EH (cell line): ENCODE measurements at places on chromosomes 5 and 9.

- DNase-seq, result no peak
Measured at GRCh38 chr9:4756420-4756819, 15.4 kb upstream of the AK3 start.

DNA sequence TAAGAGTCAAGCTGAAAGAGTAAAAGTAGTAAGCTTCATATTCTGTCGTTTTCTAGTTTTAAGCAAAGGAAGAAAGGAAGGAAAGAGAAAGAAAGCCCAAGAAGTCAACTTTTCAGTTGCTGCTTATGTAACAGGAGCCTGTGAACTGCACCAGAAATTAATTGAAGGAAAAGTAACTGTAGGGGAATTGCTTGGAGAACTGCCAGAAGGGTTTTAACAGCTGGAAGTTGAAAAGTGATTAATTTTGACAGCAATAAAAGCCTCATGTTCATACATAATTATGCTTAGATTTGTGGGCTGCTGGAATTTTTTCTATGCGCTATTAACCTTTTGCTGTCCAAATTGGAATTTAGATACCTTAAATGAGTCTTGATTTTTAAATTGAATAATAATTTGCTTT, 255.7 kb downstream of the ENC1 start:
- peak; percentile 45 for DNase-seq

GRCh38 chr9:119810645-119811429, 441.6 kb upstream of the BRINP1 start:
- peak; percentile 21 for DNase-seq

GRCh38 chr9:4375424-4376200, 75.7 kb upstream of the GLIS3 start:
- DNase-seq, result peak; percentile 93

- DNase-seq, result no peak
Measured at GRCh38 chr5:135184646-135185045, 150.6 kb upstream of the PITX1 start.

- DNase-seq, result peak; percentile 54
Measured at GRCh38 chr5:152142840-152143469, 218.3 kb upstream of the GLRA1 start.

DNA sequence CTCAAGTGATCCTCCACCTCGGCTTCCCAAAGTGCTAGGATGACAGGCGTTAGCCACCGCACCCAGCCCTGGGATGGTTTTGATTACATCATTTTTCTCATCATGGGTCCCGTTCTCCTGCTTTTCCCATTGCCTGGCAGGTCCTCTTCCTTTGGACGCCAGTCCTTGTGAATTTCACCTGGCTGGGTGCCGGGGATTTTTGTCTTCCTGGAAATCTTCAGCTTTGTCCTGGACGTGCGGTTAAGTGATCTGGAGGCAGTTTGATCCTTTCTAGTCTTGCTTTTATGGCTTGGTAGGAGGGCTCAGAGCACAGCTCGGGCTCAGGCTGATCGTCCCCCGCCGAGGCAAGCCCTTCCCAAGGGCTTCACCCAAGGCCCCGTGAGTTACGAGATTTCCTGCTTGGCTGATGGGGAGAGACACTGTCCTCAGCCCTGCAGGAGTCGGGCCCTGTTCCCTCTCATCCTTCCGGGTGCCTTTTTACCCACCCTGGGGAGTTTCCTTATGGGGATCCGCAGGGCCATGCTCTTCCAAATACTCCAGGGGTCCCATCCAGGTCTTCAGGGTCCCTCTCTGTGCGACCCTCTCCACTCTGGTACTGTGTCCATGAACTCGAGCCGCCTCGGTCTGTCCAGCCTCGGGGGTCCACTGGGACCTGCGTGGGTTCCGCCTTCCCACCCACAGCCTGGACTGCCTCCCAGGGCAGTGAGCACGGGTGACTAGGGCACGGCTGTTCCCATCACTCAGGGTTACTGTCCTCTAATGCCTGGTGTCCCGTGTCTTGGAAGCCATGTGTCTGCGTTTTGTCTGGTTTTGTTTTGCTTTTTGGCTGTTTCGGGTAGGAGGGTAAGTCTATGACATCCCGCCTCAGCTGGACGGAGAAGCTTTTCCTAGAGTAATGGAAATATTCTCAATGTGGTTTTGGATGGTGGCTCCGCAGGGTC, 22.3 kb upstream of the EGFL7 start:
- no peak for DNase-seq

DNA sequence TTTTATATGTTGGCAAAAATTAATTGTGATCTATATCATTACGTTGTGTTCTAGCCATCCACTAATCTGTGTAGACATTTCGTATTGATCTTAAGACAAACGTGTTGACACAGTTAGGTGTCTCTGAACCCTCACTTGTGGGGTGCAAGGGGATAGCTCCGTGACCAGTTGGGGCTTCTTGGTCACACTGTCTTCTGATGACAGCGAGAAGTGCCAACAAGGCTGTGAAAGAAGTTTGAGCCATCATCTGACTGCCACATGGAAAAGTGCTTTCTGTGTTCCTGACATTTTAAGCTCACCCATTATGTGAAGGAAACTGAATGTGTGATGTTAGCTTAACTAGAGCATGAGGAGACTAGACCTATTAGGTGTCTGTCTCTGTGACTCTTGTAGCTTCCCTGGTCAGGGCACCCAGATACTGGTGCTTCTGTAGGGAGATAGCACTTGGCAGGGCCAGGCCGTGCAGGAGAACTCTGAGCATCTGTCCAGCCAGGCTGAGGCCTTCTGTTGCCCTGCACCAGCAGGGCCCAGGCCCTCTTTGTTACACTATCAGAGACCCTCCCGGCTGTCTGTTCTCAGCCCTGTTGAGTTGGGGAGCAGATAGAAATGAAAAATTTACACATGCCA, 52.8 kb upstream of the PHF2 start:
- no peak for DNase-seq

DNA sequence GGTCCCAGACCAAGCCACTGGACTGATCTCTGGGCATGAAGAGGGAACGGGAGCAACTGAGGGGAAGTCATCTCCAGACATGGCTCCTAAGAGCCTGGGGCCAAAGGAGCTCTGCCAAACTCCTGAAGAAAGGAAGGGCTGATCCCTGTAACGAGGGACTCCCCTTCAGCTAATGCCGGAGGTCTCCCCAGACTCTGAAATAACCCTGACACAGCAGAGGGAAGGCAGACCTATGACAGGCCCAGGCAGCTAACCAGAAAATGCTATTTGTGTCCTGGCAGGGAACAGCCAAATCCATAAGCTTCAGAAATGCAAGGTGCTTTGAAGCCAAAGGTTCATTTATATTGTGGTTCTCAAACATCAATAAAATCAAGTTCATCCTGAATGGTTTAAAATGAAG, 30.9 kb downstream of the APTX start:
- no peak for DNase-seq

DNA sequence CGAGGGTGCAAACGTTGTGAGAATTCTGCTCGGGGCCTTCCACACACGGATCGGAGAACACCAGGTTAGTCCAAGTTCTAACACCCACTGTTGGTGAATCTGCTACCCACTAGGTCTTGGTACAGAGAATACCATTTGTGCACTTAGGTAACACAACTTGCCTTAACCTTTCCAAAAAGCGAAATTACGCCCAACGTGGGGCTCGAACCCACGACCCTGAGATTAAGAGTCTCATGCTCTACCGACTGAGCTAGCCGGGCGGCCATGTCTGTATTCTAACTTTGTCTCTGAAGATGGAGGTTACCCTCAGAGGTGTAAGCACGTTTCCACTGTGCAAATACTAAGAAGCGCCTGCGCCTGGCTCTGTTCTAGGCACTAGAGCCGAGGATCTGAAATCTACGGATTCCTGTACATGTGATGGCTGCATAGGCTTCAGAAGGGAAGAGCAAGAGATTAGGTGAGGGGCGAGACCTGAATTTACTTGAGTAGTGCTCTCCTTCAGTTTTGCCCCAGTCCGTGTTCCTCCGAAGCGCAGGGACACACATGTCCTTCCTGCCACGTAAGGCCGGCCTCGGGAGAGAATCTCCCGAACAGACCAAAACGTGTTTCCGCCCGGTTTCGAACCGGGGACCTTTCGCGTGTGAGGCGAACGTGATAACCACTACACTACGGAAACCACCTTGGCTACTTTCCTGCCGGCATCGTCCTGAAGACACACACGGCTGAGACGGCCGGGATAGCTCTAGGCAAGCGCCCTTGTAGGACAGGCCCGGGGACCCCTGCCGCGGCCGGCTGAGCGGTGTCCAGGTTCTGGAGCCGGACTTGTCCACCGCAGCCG, 1.1 kb upstream of the TRIM41 start:
- peak; percentile 97 for DNase-seq

GRCh38 chr9:36450110-36450732, 50.2 kb upstream of the RNF38 start:
- peak; percentile 59 for DNase-seq

DNA sequence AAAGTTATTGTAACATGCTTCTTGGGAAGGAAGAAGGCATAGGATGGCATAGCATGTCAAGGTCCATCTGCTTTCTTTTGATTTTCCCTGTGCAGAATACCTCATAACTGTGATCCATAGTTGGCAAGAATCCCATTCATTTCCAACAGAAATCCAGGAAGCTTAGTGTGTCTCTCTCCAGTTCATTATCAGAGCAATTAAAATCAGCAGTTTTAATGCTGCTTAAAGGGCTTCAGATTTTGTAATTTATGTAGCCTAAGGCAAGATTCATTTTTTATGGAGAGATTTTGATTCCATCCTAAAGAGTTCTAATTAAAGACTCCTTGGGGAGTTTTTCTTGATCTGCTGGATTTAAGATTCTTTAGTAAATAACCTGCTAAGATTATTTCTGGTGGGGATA, 560.1 kb downstream of the PDE4D start:
- DNase-seq, result no peak

GRCh38 chr5:65355301-65355700, 126.4 kb downstream of the ADAMTS6 start:
- DNase-seq, result no peak

GRCh38 chr5:151154931-151155774, 2.4 kb downstream of the ANXA6 start:
- peak; percentile 67 for DNase-seq

DNA sequence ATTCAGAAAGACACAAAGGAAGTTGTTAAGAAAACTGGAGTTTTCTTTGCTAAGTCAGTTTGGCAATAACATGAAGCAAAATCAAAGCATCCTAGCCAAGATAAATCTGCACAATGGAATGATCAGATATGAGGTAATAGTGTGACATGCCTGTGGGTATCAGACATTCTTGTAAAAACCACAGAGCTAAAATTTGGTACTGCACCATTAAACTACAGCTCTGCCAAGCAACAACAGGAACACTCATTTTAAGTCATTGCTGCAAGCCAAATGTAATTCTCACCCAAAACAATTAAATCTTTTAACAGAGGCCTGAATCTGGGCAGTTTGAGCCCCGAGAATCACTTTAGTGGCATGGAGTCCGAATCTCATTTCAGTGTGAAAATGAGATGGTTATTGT, 96.6 kb downstream of the VCAN start:
- DNase-seq, result peak; percentile 90
